ENCODE measurements at places on chromosomes 1 and 21.

DNA sequence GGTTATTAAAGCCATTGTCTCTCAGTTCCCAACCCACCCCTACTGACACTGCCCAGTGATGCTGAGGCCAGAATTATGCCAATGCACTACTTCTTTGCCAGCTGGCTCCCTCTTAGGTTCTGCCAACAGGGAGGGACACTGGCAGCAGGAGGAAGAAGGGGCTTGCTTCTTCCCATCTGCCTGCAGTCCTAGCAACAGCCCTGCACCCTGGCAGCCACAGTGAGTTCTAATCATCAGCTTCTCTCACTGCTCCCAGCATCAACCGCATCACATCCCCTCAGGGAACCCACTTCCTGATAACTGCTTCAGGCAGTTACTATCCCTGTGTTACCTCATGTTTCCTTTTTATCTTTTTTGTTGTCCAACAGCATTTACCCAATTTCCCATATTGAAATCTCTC is 86.2 kb downstream of the UBR4 start:
- DNase-seq = no peak

- DNase-seq = no peak
These were observed 42.0 kb upstream of the CD34 start for GRCh38 chr1:207952617-207953542.

DNA sequence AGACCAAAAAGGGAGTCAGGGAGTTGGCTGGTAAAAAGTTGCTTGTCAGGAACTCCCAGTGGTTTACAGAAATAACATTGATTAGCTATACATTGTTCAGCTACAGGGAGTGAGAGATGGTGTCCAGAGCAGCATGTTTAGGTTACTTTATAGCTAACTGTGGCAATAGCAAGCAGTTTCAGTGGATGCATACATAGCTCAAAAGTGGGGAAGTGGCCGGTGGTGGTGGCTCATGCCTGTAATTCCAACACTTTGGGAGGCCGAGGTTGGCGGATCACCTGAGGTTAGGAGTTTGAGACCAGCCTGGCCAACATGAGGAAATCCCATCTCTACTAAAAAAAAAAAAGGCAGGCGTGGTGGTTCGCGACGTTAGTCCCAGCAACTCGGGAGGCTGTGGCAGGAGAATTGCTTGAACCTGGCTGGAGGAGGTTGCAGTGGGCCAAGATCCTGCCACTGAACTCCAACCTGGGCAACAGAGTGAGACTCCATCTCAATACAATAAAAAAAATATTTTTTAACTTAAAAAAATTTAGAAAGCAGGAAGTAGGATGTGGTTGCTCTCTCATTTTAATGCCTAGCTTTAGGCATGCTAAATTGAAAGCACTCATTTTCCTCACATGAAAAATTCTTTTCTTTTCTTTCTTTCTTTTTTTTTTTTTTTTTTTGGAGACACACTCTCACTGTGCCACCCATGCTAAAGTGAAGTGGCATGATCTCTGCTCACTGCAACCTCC is 109.7 kb downstream of the PPIAL4G start:
- DNase-seq = no peak

- no peak for DNase-seq
These were observed 125.3 kb upstream of the CD34 start for GRCh38 chr1:208036106-208036808.

GRCh38 chr1:192535916-192536664 is 39.5 kb upstream of the RGS1 start:
- no peak for DNase-seq

GRCh38 chr21:33951276-33952178 is 35.9 kb upstream of the ATP5PO start:
- DNase-seq = no peak
